ENCODE measurements at places on chromosomes 3 and 15. TPM values are rescaled to one million over a fixed set of nuclear protein-coding genes. Genes with fewer than 3 reads are reported as not detected.

The HESX1 gene
- total RNA-seq: 1.3 TPM

The GPR62 gene
- total RNA-seq: not detected

The EPHB3 gene
- 0.19 TPM for total RNA-seq

The HDDC3 gene
- 32.4 TPM for total RNA-seq

The PPM1L gene
- 3.5 TPM for total RNA-seq

The ARIH2 gene
- total RNA-seq: 127 TPM

The C2CD4A gene
- 0.20 TPM for total RNA-seq

The ZNF660 gene
- 1.1 TPM for total RNA-seq

The TPRG1 gene
- 1.0 TPM for total RNA-seq

The CFAP100 gene
- not detected for total RNA-seq

The INSYN1 gene
- total RNA-seq: not detected

The SI gene
- not detected for total RNA-seq

The SOX14 gene
- total RNA-seq: not detected

The WDR93 gene
- not detected for total RNA-seq

The ITIH1 gene
- not detected for total RNA-seq
